Right atrium auricular region (tissue), 2 donors: ENCODE measurements at places on chromosomes 4 and X. TPM values are rescaled to one million over a fixed set of nuclear protein-coding genes. Genes with fewer than 3 reads are reported as not detected.

DNA sequence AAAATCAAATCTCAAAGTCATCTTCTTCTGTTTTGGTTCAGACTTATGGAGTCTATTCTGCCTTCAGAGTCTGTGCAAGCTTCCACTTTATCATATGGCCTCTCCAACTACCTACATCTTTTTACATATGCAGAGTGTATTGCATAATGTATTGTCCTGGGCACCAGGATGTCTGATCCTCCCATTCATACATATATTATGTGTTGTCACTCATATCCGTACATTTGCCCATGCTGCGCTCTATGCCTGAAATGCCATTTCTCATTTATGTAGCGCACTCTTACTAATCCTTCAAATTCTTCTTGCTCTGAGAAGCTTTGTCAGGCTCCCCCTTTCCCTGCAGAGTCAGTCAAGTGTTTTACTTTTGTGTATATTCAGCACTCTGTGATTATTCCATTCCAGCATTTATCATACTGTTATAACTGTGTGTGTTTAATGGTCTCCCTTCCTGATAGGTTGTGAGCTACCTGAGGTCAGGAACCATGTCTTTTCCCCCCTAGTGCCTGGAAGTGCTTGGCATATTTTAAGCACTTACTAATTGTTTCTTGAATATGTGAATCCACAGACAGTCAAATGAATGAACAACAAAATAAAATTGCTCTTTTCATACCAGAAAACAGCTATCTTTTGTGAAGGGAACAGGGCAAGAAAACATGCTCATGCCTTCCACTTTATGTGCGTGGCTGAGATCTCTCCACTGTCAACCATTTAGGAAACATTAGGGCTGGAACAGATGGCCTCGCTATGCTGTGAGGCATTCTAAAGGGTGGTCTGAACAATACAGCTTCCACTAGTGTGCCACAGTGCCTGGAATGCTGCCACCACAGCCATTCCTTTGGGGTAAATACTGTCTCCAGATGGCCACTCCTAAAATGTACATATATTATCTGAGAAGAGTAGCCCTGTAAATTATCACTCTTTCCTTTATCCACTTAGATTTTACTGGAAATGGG lies 81.8 kb downstream of the GLUD2 start:
- H3K4me3 ChIP-seq = no peak overlapping the region
- no peaks in the 10 kb centered on the region for H3K4me1 ChIP-seq
- H3K27me3 ChIP-seq = no peaks in the 10 kb centered on the region

DNA sequence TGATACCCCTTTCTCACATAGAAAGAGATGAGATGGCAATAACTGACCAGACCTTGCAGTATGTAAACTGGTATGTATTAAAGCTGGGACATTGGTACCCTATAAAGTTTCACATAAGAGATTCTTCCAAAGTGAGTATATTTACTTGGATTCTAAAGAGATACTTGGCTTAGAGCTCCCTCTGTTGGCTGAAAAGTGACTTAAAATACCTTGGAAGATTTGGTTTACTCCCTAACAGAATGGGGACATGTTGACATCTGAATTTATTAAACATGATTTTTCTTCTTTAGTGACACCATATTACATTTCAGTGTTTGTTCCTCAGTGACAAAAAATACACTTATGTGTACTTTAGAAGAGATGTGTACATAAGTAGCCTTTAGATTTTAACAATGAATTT lies 47.9 kb upstream of the RGN start:
- DNase-seq = no peak
- H3K27ac ChIP-seq = no peak overlapping the region
- H3K4me3 ChIP-seq = no peak overlapping the region
- no peaks in the 10 kb centered on the region for H3K27me3 ChIP-seq
- H3K36me3 ChIP-seq = no peaks in the 10 kb centered on the region
- H3K4me1 ChIP-seq = no peaks in the 10 kb centered on the region

GRCh38 chr4:99028187-99028586 lies 32.7 kb downstream of the METAP1 start:
- no peaks in the 10 kb centered on the region for H3K36me3 ChIP-seq
- H3K4me1 ChIP-seq = no peaks in the 10 kb centered on the region
- H3K27ac ChIP-seq = no peak overlapping the region
- no peak for DNase-seq

GRCh38 chr4:72984351-72984750 lies 85.2 kb downstream of the COX18 start:
- H3K27me3 ChIP-seq = no peaks in the 10 kb centered on the region
- H3K4me3 ChIP-seq = no peak overlapping the region
- H3K27ac ChIP-seq = no peak overlapping the region
- H3K36me3 ChIP-seq = no peaks in the 10 kb centered on the region

GRCh38 chr4:103753868-103754653 lies 34.3 kb upstream of the TACR3 start:
- H3K36me3 ChIP-seq = no peaks in the 10 kb centered on the region
- H3K4me3 ChIP-seq = no peak overlapping the region
- H3K27ac ChIP-seq = no peak overlapping the region
- H3K4me1 ChIP-seq = no peaks in the 10 kb centered on the region

DNA sequence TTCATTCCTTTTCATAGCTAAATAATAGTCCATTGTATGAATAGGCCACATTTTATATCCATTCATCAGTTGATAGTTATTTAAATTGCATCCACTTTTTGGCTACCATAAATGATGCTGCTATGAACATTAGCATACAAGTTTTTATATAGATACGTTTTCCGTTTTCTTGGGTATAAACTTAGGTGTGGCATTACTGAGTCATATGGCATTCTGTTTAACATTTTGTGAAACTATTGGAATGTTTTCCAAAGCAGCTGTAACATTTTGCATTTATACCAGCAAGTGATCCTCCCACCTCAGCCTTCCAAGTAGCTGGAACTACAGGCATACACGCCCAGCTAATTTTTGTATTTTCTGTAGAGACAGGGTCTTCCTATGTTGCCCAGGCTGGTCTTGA lies 26.3 kb downstream of the CLDN2 start:
- H3K4me1 ChIP-seq = no peaks in the 10 kb centered on the region
- no peak for DNase-seq
- H3K27ac ChIP-seq = no peak overlapping the region
- H3K36me3 ChIP-seq = no peaks in the 10 kb centered on the region
- no peaks in the 10 kb centered on the region for H3K27me3 ChIP-seq
- no peak overlapping the region for H3K4me3 ChIP-seq

GRCh38 chrX:46279214-46279924 lies 265.9 kb downstream of the ZNF674 start:
- DNase-seq = no peak
- H3K4me1 ChIP-seq = no peaks in the 10 kb centered on the region
- no peak overlapping the region for H3K27ac ChIP-seq
- no peaks in the 10 kb centered on the region for H3K36me3 ChIP-seq
- H3K4me3 ChIP-seq = no peak overlapping the region

- peak overlapping the region; percentile 19 for H3K27ac ChIP-seq
- DNase-seq = no peak
- no peaks in the 10 kb centered on the region for H3K36me3 ChIP-seq
- H3K4me3 ChIP-seq = no peak overlapping the region
These were observed 16.4 kb downstream of the DMD start for GRCh38 chrX:33194876-33195433.

DNA sequence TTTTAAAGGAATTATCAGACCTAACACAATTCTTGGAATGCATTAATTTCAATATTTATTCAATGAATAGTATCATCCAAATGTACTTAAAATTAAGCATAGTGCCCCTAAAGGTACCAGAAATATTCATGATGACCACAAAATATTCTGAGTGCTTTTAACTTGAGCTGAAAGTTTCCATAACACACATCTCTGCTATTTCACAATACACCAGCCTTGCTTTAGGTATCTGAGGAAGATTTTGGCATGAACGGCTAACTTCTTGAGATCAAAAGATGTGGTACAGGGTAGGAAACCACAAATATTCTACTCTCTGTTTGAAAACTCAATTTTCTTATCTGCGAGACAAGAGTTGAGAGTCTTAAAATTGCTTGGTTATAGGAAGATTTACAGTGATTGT lies 538.3 kb upstream of the PCDH7 start:
- no peak for DNase-seq
- no peaks in the 10 kb centered on the region for H3K4me1 ChIP-seq
- H3K27me3 ChIP-seq = no peaks in the 10 kb centered on the region
- H3K4me3 ChIP-seq = no peak overlapping the region
- no peaks in the 10 kb centered on the region for H3K36me3 ChIP-seq
- H3K27ac ChIP-seq = no peak overlapping the region

- H3K4me1 ChIP-seq = no peaks in the 10 kb centered on the region
- H3K36me3 ChIP-seq = no peaks in the 10 kb centered on the region
- no peaks in the 10 kb centered on the region for H3K27me3 ChIP-seq
- no peak overlapping the region for H3K4me3 ChIP-seq
- DNase-seq = no peak
These were observed 58.2 kb downstream of the ANXA10 start for GRCh38 chr4:168150420-168151050.

- H3K27me3 ChIP-seq = no peaks in the 10 kb centered on the region
- H3K27ac ChIP-seq = no peak overlapping the region
These were observed 19.2 kb downstream of the HPSE start for GRCh38 chr4:83315341-83315870.

GRCh38 chr4:125727931-125728330 lies 413.2 kb downstream of the FAT4 start:
- no peaks in the 10 kb centered on the region for H3K27me3 ChIP-seq
- no peaks in the 10 kb centered on the region for H3K4me1 ChIP-seq
- H3K36me3 ChIP-seq = no peaks in the 10 kb centered on the region
- no peak overlapping the region for H3K27ac ChIP-seq
- H3K4me3 ChIP-seq = no peak overlapping the region
- DNase-seq = no peak

DNA sequence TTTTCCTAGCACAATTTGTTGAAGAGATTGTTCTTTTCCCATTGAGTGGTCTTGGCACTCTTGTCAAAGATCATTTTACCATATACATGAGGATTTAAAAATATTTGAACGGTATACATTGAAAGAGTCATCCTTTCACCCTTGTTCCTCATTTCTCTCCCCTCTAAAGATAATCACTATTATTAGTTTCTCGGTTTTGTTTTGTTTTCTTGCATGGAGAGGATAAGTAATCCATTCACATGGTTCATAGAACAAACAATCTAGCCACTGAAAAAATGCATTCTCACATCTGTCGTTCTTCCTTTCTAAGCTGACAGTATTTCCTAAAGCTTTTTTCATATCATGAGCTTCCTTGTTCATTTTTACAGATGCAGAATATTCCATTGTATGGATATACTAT lies 39.2 kb upstream of the MSMO1 start:
- H3K4me1 ChIP-seq = no peaks in the 10 kb centered on the region
- DNase-seq = no peak
- H3K27me3 ChIP-seq = no peaks in the 10 kb centered on the region
- H3K36me3 ChIP-seq = no peaks in the 10 kb centered on the region
- no peak overlapping the region for H3K4me3 ChIP-seq

DNA sequence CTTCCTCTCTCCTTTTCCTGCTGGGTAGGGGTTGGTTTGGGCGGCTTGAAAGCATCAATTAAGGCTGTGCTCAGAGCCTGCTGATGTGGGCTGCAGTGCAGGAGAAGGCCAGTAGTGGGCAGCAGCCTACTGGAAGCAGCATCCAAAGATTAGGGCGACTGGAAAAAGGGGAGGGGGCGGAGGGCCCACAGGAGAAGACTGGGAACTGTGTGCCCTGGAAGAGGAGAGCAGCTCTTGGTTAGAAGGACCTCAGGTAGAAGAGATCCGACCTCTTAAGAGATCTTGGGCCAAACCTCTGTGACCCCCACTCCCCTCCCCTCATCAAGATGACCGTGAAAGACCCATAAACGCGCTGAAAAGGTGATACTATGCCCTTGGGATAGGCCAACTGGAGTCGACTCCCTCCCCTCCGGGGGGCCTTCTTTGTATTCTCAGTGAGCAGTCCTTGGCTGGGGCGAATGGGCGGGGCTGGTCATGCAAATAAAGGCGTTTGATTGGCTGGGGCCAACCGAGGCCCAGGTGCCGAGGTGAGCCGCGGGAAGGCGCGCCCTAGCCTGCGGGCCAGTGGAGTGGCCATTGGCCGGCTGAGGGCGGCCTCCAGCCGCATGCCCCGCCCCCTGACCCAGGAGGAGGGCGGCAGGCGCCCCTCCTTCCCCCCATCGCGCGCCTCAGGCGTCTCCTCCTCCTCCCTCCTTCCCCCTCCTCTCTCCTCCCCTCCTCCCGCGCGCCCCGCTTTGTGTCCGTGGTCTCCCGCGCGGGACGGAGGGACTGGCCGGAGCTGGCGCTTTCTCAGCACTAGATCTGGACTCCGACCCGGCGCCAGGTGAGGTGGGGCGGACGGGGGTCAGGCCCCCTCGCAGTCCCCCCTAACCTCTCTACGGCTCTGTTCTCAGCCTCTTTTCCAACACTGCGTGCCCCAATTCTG lies 10.1 kb downstream of the DLG3 start:
- no peaks in the 10 kb centered on the region for H3K36me3 ChIP-seq
- H3K4me1 ChIP-seq = peaks cover 8% of the 10 kb centered on the region
- H3K27me3 ChIP-seq = no peaks in the 10 kb centered on the region
- peak overlapping the region; percentile 50 for H3K4me3 ChIP-seq
- peak; percentile 69 for DNase-seq

DNA sequence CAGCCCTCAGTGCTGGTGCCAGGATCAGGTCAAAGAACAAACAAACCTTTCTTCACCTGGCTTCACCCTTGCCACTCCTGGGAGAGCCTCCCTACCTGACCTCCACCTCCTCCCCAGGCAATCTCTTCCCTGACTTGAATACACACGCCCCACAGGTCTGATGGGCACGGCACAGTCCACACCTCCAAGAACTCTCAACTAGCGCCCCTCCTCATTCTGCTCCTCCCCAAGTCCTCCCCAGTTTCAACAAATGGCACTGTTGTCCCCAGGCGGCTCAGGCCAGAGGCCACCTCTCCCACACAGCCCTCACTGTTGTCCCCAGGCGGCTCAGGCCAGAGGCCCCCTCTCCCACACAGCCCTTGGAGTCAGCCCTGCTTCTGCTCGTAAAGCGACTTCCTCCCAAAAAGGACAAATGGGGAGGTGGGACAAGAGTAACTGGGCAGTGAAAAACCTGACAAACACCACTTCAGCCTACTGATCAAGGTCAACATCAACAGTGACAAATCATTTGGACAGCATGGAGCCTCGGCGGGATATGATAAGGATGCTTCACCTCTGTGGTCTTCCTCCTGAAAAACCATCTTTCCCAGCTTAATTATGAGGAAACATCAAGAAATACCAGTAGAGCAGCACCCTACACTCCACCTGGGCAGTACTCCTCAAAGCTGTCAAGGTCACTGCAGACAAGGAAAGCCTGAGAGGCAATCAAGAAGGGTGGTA lies 2.9 kb downstream of the LETM1 start:
- H3K4me1 ChIP-seq = peaks cover 48% of the 10 kb centered on the region
- H3K36me3 ChIP-seq = no peaks in the 10 kb centered on the region
- H3K27ac ChIP-seq = no peak overlapping the region

Gene MAGEA8
- total RNA-seq = not detected

Gene SMIM10L2A
- total RNA-seq = 6.3 TPM

Gene ELK1
- total RNA-seq = 28.9 TPM

Gene PARM1
- total RNA-seq = 231 TPM

Gene RAB40AL
- total RNA-seq = 1.6 TPM

Gene TBC1D1
- total RNA-seq = 139 TPM

Gene CTAG2
- not detected for total RNA-seq

Gene TLR6
- total RNA-seq = 2.3 TPM

Gene MFSD8
- 8.3 TPM for total RNA-seq

Gene F9
- total RNA-seq = not detected

Gene MAEA
- 46.0 TPM for total RNA-seq

Gene ATP1B4
- 1.4 TPM for total RNA-seq

Gene LANCL3
- 0.07 TPM for total RNA-seq
